Dorsolateral prefrontal cortex (tissue), 122 donors: ENCODE measurements at places on chromosomes 1 and 21. TPM values are rescaled to one million over a fixed set of nuclear protein-coding genes. Genes with fewer than 3 reads are reported as not detected.

HAO2 gene
- not detected for total RNA-seq

CASQ2 gene
- 0.57 TPM for total RNA-seq

NPPB gene
- not detected for total RNA-seq

CYP4A22 gene
- 0.25 TPM for total RNA-seq

JUN gene
- total RNA-seq: 77.9 TPM

APP gene
- 1,331 TPM for total RNA-seq

SLAMF9 gene
- total RNA-seq: not detected

GJA4 gene
- 7.2 TPM for total RNA-seq

ETV3L gene
- 0.60 TPM for total RNA-seq

CFAP141 gene
- not detected for total RNA-seq

C1orf87 gene
- total RNA-seq: 0.66 TPM

C1QC gene
- 62.4 TPM for total RNA-seq

S100A7 gene
- not detected for total RNA-seq

AK5 gene
- total RNA-seq: 270 TPM

LAX1 gene
- total RNA-seq: not detected

PCP4L1 gene
- total RNA-seq: 37.3 TPM

APCS gene
- not detected for total RNA-seq

CLDN17 gene
- total RNA-seq: not detected

DDAH1 gene
- total RNA-seq: 142 TPM

ZNF436 gene
- total RNA-seq: 16.5 TPM

PTPN14 gene
- total RNA-seq: 22.3 TPM

AADACL4 gene
- not detected for total RNA-seq

CLCA1 gene
- total RNA-seq: not detected

LAPTM5 gene
- total RNA-seq: 39.9 TPM

TRIM45 gene
- 8.5 TPM for total RNA-seq

NTNG1 gene
- total RNA-seq: 21.2 TPM
